ENCODE measurements at places on chromosomes 5 and 9.
A peak's percentile ranks its signal among the peaks of the same experiment; 100 is the strongest.

DNA sequence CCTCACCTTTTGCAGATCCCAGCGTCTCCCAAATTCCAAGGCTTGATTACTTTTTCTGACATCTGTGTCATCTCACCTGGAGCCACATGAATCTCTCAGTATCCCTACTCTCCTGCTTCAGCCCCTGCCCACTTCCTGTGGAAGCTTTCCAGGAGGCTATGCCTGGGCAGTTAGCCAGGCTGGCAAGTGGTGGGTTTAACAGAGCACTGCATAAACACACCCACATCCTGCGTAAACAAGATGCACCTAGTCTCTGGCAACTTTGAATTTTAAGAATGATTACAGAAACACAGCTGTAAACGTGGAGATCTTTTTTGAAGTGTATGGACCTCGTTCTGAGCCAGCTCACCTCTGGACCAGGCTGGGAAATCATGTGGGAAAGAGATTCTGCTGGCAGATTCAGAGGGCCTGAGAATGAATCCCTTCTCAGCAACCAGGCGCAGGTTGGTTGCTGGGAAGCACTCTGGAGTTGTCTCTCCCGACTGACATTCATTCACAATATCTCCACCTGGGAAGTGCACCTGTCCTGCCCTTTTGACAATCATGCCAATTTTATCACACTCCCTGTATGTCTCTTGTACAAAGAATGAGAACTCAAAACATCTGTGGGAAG lies 55.7 kb upstream of the FANCC start:
- no peak for DNase-seq

DNA sequence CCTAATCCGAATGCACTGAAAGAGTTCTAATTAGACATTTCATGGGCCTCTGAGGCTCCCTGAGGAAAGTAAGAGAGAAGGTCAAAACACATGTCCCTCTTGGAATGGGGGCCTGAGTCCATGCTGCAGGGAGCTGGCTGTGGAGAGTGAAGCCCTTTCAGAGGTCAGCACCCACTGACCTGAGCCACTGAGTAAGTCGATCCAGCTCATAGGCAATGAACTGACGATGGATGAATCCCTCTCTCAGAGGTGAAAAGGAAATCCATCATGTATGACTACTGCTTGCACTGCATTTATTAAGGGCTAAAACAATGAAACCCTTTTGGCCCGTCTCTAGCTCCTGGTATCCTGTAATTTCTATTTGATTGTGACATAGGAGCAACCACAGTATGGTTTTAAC lies 288.9 kb upstream of the VLDLR start:
- no peak for DNase-seq

DNA sequence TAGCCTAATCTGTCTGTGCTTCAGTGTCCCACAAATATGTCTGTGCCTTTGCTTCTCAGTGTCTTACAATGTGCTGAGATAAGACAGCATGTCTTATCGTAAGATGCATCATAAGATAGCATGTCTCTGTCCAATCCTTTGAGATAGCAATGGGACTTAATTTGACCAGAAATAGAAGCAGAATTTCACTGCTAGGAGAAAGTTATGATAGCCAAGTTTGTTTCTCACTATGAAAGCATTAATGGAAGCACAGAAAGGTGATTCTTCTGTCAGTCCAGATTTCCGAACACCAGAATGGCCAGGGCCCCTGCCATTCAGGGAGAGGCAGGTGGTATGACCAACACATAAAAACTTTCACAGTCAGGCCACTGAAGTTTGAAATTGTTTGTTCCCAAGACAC lies 111.4 kb downstream of the TRIM32 start:
- DNase-seq, result no peak

GRCh38 chr5:133945568-133945967 lies 22.9 kb downstream of the C5orf15 start:
- no peak for DNase-seq

GRCh38 chr5:93294199-93294598 lies 286.8 kb downstream of the NR2F1-AS1 start:
- DNase-seq, result no peak

DNA sequence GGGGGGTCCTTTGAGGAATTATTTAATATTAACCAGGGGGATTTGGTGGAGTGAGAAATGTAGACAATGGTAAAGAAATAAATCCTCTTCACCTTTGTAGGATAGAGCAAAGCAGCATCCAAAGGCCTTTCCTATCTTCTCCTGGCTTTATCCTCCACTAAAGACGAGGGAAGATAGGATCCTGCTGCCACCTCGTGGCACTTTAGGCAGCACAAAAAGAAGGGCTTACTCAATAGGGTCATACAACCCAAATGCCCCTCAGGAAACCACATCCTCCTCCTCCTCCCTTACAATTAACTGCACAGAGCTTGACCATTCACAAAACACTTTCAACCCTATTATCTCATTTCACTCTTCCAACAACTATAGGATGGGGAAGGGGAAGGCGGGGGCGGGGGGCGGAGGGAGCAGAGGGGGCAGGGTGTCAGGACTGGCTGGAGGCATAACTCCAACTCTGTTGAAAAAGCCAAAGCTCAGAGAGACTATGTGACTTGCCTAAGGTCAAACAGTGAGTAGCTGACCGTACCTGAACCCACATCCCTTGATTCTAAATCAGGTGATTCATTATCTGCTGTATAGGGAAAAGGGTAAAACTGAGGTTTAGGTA lies 45.4 kb upstream of the MYOT start:
- DNase-seq, result peak; percentile 1

DNA sequence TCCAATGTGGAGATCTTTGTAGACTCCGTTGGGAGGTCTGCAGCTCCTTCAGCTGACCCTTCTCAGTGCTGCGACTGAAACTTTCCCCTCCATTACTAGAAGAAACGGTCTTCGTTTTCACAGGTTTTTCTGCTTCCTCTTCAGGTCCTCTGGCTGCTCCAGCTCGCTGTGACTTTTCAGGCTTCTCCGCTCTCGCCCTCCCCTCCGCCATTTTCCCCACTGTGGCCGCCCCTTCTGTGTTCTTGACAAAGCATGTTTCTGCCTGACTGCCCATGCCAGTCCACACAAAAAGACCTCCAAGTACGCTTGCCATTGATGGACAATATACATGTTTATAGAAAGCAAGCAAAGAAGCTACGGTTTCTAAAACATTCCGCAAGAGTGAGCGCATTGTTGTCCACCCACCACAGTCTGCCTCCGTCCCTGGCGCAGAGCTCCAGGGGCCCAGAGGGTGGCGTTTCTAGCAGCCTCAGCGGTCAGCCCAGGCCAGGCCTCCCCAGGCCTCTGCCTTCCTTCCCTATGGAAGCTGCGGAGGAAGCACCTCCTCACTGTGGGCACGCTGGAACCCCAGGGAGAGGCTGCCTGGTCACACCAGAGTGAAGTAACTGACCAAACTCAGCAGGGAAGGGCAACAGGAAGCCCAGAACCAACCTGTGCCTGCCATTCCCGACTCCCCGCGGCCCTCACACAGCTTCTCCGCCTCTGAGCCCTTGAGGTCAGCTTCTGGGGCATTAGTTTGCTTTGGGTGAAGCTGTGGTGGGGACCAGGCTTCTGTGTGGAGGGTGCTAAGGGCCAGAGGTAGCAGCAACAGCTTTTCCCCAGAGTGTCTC lies 19.9 kb upstream of the S1PR3 start:
- DNase-seq, result no peak

DNA sequence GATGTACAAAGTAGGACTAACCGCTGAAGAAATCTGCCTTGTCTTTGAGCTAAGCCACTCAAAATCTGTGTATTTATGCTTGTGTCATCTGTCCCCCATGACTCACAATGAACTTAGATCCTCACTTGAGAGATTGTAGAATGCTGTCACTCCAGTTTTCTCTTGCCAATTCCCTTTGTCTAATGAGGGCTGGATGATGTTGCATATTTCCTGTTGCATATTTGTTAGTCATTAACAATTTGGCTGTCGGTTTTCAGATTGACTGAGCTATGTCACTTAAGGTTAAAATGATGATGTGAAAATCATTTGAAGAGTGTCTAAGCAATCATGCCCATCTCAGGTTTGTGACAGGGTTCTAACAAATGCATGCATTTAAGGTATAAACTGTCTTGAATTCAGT lies 481.7 kb downstream of the CDH10 start:
- no peak for DNase-seq

- DNase-seq, result no peak
Observed at GRCh38 chr9:73348471-73348870, 196.8 kb downstream of the ANXA1 start.

DNA sequence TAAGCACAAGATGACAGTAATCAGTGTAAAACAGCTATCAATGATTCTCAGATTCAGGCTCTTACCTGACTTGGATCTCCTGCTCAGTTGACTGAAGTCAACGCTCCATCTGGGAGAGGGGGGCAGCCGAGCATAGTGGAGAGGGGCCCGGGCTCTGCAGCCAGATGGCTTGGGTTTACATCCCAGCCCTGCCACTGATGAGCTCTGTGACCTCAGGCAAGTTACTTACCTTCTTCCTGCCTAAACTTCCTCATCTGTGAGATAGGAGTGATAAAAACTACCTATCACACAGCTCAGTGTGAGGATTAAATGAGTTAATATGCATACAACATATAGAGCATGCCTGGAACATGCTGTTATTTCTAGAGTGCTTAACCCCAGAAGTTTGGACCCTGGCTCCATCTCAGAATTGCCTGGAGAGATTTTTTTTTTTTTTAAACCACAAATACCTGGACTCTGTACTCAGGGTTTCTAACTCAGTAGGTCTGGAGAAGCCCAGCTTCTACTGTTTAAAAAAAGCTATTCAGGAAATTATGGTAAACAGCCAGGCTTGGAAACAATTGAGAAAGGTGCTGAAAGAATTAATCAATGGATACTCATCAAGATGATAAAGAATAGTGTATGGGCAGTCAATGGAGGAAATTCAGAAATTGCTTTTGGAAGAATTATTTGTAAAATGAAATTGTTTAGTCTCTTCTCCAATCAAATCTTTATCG lies 72.2 kb downstream of the ANKRD55 start:
- DNase-seq, result no peak

GRCh38 chr5:13833440-13833839 lies 111.0 kb downstream of the DNAH5 start:
- DNase-seq, result no peak

- DNase-seq, result no peak
Observed at GRCh38 chr5:156687514-156687913, 162.6 kb upstream of the PPP1R2B start.

GRCh38 chr5:6376974-6377520 lies 1.3 kb downstream of the MED10 start:
- peak; percentile 62 for DNase-seq

- DNase-seq, result peak; percentile 78
Observed at GRCh38 chr5:43037636-43038495, 2.3 kb downstream of the ANXA2R start.

DNA sequence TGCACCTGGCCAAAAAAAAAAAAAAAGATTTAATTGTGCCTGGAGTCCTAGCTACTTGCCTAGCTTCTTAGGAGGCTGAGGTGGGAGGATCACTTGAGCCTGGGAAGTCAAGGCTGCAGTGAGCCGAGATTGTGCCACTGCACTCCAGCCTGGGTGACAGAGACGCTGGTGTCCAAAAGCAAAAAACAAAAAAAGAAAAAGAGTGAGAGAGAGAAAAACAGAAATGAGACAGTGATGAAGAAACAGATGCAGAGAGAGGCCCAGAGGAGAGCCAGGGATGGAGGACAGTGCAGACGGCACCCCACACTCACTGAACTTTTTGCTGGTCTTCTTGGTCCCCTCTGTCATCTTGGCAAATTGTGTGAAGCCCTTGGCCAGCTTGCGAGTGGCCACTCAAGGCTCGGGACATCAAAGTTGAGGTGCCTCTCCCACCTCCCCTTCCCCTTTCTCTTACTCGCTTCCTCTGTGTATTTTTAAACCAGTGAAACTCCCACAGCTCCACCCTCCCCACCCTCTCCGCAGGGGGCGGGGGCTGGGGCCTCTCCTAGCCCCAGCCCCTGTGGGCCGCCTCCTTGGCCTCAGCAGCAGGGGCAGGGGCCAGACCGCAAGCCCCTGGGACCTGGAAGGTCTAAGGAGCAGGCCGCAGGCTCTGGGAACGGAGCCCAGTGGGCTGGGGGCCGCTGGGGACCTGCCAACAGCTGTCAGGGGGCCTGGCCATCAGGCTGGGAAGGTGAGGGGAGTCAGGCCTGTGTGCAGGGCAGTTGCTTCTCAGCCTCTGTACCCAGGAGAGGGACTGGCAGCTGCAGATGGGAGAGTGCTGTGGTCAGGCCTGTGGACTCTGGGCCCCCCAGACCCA lies at the start of gene SH2D3C:
Gene SH2D3C (minus strand): TSS at position 387 of the 856 bp plus-strand sequence. CDS start 39 bp downstream, at position 348.
- DNase-seq, result peak; percentile 72

- no peak for DNase-seq
Observed at GRCh38 chr5:9197881-9198260, 348.0 kb downstream of the SEMA5A start.

GRCh38 chr9:72292256-72292682 lies 72.7 kb downstream of the ZFAND5 start:
- DNase-seq, result peak; percentile 47

DNA sequence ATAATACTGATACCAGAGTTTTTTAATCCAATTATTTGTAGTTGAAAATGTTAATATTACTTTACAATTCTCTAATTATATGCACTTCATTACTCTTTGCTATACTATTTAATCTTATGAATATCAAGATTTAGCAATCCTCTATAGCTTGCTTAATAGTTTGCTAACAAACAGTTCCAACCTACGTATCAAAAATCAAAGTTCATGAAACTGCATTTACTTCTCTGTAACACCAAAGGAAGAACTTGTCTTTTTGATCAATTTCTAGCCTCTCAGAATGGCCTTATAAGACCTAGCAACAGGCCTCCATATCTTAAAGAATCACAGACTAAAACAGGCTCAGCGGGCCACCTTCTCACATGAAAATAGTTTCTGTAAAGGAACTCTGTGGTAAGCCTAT lies 68.9 kb downstream of the ADAMTS6 start:
- no peak for DNase-seq

DNA sequence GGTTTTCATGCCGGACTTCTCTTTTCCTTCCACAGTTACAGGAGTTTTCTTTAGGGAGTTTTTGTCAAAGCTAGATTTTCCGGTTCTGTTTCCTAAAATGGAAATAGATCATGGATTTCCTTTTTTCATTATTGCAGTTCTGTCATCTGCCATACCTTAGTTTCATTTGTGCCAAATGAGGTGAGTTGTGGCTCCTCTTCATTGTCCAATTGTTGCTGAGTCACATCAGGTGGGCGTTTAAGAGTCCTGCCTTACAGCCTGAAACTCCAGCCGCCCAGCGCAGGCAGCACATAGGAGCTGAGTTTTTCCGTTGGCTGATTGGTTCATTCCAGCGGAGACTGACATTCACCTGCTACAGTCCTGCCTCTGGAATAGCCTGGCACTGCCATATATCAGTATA lies 14.1 kb downstream of the SLC25A25 start:
- DNase-seq, result no peak

GRCh38 chr5:132528866-132529634 lies 14.3 kb downstream of the IL5 start:
- DNase-seq, result peak; percentile 60

GRCh38 chr5:170182491-170182890 lies 50.3 kb upstream of the C5orf58 start:
- DNase-seq, result no peak
